ENCODE measurements at places on chromosomes 2 and 18.

GRCh38 chr2:26344581-26345282 is 1.2 kb upstream of the SELENOI start:
- peaks cover 30% of the 10 kb centered on the region for H3K4me1 ChIP-seq
- peak overlapping the region; percentile 99 for H3K4me3 ChIP-seq
- no peak for DNase-seq

GRCh38 chr2:128202791-128203190 is 111.8 kb downstream of the UGGT1 start:
- H3K27me3 ChIP-seq: peaks cover 6% of the 10 kb centered on the region
- H3K36me3 ChIP-seq: no peaks in the 10 kb centered on the region
- no peak overlapping the region for H3K4me3 ChIP-seq

DNA sequence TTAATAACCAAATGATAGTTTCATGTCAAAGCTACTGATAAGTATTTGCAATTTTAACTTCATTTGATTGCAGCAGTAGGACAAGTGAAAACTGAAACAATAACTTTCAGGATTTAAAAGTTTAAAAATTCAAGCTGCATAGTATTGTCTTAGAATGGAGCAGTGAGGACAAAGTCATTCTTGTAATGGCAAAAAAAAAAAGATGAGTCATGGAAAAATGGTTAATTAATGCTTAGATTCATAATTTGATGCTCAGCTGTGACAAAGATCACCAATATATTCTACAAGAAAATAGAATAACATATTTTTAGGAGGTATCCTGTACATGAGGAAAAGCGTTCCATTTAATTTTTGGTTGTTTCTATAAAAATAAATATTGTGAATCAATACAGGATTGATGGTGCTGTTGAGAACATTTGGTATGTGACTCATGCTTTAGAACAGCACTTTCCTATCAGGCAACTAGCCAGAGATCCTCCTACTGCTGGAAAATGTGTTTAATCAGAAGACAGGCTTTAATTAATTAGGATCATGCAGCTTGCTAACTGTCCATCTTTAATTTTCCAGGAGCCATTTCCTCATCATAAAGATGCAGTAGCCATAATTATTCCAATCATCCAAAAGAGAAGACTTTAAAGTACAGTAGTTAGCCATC is 239.0 kb upstream of the MMADHC start:
- DNase-seq: no peak
- H3K4me1 ChIP-seq: peaks cover 4% of the 10 kb centered on the region
- H3K27me3 ChIP-seq: no peaks in the 10 kb centered on the region
- H3K27ac ChIP-seq: no peak overlapping the region
- no peaks in the 10 kb centered on the region for H3K36me3 ChIP-seq

DNA sequence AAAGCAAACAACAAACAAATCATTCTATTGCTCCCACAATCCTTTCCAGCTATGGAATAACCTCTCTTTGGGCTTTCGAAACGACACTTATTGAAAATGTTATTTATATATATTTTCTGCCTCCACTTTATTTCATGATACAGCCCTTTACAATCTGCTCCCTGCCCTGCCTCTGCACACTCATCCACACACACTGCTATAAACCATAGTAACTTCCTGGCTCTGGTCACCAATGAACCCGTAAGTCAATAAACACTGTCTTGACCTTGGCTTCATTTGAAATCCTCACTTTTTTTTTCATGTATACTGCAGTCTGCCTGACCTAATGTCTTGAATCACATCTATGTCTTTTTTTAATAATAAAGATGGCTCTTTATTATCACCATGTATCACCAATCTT is 161.5 kb downstream of the SLC39A10 start:
- H3K27me3 ChIP-seq: no peaks in the 10 kb centered on the region
- H3K4me1 ChIP-seq: no peaks in the 10 kb centered on the region
- DNase-seq: no peak

GRCh38 chr18:60163622-60164021 is 209.0 kb downstream of the MC4R start:
- no peaks in the 10 kb centered on the region for H3K27me3 ChIP-seq
- no peak for DNase-seq
- no peak overlapping the region for H3K4me3 ChIP-seq
- no peaks in the 10 kb centered on the region for H3K36me3 ChIP-seq
